RPMI7951 (cell line): ENCODE measurements at places on chromosomes 16 and 17. TPM values are rescaled to one million over a fixed set of nuclear protein-coding genes. Genes with fewer than 3 reads are reported as not detected.

Gene DNAJC7
- 63.1 and 65.7 TPM in 2 replicates for total RNA-seq

DNA sequence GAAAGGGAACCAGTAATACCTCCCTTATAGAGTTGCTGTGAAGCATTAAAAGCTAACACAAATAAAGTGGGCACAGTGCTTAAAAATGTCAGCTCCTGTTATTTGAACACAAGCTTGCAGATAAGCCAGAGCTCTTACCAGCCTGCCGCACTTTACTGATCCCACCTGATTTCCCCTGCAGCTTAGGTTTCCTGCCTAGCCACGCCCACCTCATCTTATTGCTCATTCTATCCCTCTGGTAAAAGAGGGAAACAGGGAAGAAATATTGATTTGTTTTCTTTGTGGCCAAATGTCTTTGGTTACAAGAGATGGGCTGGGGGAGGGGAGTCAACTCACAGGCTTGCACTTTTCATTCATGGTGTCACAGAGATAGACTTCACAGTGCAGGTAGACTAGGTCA is 9.6 kb upstream of the GP2 start:
- DNase-seq, result no peak

GRCh38 chr16:29806641-29807425 is 504 bp downstream of the MAZ start:
- DNase-seq, result peak; percentile 64

- DNase-seq, result no peak
Observed at GRCh38 chr16:67162506-67163163, 1.9 kb upstream of the HSF4 start.

Gene ODAD4
- total RNA-seq, result 0.78 and 1.9 TPM in 2 replicates

DNA sequence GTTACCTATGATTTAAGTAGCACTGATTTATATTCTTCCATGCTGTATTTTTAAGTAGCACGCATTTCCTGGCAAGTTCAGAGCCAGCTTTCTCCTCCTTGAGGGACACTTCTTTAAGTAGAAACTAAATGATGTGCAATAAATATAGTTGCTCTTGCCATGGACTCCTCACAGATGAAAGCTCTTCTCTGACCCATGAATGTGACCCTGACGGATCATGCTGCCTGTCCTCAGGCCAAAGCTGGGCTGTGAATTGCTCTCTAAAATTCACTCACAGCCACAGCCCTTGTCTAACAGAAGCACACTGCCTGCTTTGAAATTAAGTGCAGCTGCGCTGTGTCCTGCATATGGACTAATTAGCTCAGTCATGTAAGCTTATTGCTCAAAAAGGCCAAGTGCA is 438.8 kb downstream of the PMP22 start:
- DNase-seq, result no peak

DNA sequence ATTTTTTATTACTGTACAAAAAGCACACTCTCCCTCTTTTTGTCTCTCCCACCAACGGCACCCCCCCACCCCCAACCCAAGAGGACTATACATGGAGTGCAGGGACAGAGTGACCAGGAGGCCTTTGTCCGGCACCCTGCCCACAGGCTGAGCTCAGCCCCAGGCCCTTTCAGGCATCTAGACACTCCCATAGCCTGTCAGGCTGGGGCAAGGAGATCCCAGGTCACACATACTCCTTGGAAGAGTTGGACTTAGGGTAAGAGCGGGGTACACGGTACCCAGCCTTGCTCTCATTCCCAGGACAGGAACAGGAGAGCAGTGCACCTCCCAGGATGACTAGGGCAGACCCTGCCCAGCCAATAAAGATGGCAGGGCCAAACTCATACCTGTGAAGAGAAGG is 2.1 kb downstream of the CLDN7 start:
- no peak for DNase-seq

Gene LRRC36
- total RNA-seq, result not detected in 2 replicates

Gene STH
- not detected in 2 replicates for total RNA-seq

GRCh38 chr17:48259694-48260291 is 152.2 kb downstream of the SNX11 start:
- DNase-seq, result peak; percentile 43

Gene OR3A3
- total RNA-seq, result not detected in 2 replicates

DNA sequence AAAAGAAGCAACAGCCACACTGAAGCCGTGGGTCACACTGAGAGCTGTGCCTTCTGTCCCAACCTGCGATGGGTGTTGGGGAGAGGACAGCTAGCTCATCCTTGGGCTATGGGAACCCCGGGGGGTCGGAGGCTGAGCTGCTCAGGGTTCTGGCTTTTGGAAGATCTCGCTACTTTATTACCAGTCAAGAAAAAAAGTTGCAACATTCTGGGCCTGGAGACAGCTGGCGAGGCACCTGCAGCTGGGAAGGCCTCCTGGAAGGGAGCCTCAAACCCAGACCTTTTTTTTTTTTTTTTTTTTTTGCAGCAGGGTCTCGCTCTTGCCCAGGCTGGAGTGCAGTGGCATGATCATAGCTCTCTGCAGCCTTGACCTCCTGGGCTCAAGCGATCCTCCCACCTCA is 24.9 kb downstream of the TPSD1 start:
- no peak for DNase-seq

GRCh38 chr16:21645261-21645721 is 7.1 kb downstream of the IGSF6 start:
- peak; percentile 60 for DNase-seq

GRCh38 chr16:3364774-3365427 is 9.2 kb downstream of the OR2C1 start:
- DNase-seq, result peak; percentile 94

- peak; percentile 75 for DNase-seq
Observed at GRCh38 chr16:56841233-56841632, 23.8 kb upstream of the SLC12A3 start.

DNA sequence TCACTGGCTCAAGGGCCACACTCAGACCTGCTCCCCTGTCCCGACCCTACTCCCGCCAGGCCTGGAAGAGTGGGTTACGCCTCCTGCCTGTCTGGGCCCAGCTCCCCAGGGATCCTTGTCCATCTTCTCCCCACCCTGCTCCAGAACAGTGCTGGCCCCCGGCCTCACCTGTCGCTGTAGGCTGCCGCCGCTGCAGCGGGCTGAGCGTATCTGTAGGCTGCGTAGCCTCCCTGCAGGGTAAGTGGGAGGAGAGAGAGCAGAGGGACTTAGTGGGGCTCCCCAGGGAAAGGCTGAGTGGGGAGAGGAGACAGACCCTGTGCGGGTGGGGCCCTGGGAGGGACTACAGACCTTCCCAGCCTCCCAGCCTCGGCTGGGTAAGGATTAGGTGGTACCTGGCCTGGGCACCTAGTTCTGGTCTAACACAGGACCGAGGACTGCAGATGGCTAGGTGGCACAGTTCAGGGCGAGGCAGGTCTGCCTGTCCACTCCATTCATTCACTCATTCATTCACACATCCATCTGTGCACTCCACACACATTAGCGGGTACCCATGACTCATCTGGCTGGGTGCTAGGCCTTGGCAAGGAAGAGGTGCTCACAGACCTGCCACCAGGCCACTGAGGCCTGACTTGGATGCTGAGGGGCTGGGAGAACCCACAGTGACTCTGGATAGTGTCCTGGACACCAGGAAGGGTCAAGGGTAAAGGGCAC is 20.9 kb downstream of the ENGASE start:
- no peak for DNase-seq

DNA sequence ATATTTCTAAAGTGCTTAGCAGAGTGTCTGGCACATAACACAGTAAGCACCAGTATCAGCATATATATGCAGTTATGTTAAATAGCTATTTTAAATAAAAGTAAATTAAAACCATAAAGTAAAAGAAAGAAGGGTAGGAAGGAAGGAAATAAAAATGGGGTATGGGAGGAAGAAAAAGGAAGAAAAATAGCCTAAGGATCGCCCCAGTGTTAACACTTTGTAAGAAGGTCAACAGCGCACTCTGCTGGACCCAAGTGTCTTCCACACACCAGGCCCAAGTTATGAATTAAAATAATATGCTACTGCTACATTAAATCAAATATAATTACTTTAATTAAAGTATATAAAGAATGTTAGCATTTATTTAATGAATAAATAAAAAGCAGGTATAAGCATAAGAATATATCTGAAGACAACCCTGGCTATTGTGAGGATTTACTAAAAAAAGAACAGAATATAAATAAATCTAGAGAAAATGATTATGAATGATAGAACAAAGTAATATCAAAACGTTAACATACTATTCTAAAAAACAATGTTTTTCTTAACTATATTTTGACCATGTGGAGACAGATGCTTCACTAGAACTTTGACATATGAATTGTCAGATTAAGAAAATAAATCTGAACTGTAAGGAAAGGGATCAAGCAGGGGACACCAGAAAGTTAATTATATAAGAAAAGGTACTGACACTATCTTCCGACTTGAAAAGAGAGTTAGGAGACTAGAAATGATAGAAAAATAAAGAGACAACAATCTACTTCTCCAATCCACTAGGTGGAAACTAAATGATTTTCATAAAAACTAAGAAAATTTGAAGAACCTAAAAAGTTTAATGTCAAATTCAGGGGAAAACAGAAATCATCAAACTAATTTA is 25.9 kb downstream of the BRIP1 start:
- DNase-seq, result peak; percentile 54

Gene TTLL6
- 0.39 and 0.60 TPM in 2 replicates for total RNA-seq

Gene RECQL5
- 6.0 and 9.6 TPM in 2 replicates for total RNA-seq

Gene TNFSF13
- 0.10 and 0.60 TPM in 2 replicates for total RNA-seq

DNA sequence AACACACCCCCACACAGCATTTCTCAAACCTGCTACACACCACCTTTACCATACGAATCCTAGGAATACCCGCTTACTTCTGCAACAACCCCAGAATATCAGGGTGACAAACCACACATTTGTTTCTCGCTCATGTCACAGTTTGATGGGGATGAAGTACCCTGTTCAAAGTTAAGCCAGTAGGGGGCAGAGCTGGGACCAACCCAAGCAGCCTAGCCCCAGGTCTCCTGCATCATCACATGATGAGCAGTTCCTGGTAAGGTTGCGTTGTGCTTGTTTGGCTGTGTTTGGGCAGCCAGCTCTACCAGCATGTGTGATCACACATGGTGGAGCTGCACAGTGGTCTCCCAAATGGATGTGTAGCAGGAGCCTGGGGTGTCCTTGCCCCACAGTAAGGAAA is 103.6 kb upstream of the C16orf82 start:
- DNase-seq, result no peak

DNA sequence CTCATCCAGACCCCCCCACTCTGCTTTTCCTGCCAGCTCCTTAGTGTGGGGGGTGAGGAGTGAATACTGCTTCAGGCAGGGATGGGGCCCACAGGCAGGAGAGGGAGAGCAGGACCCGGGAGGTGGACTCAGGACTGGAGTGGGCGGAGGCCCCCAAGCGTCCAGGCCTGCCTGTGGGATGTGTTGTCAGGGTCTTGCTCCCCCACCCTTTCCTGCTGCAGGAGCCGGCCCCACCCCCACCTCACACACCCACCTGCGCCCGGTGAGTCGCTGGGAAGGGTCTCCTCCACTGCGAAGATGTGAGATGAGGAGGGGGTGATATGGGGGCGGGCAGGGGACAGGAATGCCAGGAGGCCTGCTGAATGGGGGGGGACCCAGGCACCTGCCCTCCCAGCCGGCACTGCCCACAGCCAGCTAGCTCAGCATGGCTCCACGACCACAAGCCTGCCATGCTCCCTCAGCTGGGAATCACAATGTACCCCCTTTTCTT is 1.1 kb downstream of the FAM171A2 start:
- no peak for DNase-seq

Gene MSRB1
- total RNA-seq, result 12.2 and 14.4 TPM in 2 replicates

GRCh38 chr16:24118126-24118821 is 137.9 kb upstream of the CACNG3 start:
- no peak for DNase-seq

GRCh38 chr16:74742051-74742481 is 32.6 kb downstream of the FA2H start:
- DNase-seq, result peak; percentile 16

DNA sequence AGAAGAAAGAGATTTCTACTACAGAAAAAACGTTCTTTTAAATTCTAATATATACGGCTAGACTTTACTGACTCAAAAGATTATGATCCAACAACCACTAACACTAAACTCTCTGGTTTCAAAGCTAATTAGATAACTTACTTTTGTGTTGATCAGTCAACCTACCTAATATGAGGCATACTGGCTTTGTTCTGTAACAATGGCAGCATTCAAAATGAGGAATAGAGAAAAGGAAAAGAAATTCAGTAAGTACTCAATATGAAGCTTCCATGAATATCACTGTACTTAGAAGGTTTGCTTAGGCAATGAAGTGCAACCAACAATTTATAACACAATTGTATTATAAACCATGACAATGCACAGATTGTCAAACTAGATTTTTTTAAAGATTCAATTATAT is 430.5 kb upstream of the PMFBP1 start:
- DNase-seq, result no peak

DNA sequence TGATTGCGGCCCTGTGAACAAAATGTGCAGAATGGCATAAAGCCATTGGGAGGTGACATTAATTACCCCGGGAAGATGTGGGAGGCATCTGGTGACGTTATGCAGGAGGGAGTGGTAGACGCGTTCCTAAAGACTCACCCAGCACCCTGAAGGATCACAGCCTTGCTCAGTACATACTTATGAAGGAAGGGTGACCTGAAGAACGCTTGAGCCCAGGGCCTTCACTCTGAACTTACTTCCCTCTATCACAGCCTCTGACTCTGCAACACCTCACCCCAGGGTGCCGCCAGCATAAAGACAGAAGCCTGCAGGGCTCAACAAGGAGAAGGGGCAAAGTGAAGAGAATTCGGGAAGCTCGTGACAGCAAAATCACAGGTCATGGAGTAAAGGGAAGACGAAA is 9.4 kb downstream of the MFSD6L start:
- no peak for DNase-seq

GRCh38 chr17:82964851-82965341 is 114.5 kb upstream of the METRNL start:
- DNase-seq, result no peak
